ENCODE measurements at places on chromosomes 3 and 15. TPM values are rescaled to one million over a fixed set of nuclear protein-coding genes. Genes with fewer than 3 reads are reported as not detected.

GRCh38 chr3:152879130-152879789 lies 44.3 kb downstream of the P2RY1 start:
- no peak for DNase-seq

DNA sequence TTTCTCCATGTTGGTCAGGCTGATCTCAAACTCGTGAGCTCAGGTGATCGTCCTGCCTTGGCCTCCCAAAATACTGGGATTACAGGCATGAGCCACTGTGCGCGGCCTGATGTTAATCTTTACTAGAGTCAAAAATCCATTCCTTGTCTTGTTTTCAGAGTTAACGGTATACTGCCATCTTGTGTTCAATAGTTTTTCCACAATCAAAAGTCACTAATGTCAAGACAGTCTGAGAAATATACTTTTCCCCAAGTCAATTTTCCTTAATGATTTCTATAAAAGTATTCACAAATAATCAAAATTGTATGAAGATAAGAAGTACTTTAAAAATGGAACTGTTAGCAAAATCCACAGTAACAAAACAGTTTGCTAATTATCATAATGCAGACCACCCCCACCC lies 8.5 kb downstream of the CRBN start:
- DNase-seq, result no peak

DNA sequence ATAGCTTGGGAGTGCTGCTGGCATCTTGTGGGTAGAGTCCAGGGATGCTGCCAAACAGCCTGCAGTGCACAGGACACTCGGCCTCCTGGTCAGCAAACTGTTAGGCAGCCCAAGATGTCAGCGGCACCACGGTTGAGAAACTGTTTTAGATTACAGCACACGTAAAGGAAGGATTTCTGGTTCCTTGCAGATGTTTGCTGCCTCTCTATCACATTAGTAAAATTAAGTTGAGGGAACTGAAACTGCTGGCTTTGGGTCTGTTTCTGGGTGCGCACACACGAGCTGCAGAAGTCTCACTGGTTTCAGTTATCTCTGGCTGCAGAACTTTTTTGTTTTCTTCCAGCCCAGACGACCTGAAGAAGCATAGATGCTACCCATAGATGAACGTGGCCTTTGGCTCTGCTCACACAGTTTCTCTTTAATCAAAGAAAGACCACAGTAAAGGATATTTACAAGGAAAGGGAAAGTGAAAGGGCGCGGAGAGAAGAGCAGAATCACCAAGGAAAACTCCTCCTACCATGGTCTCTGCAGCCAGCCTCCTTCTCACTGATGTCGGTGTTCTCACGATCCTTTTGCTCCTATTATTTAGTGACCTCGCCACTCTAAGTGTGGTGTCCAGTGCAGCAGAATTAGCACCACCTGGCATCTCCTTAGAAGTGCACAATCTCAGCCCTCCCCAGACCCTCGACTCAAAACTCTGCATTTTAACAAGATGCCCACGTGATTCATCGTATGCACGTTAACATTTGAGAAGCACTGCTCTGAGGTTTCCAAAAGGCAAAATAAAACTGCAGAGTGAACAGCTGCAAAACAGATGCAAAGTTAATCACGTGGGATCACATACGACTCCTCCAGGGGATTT lies 50.6 kb upstream of the AKAP13 start:
- no peak for DNase-seq

- no peak for DNase-seq
Observed at GRCh38 chr3:194205675-194206133, 69.8 kb downstream of the HES1 start.

DNA sequence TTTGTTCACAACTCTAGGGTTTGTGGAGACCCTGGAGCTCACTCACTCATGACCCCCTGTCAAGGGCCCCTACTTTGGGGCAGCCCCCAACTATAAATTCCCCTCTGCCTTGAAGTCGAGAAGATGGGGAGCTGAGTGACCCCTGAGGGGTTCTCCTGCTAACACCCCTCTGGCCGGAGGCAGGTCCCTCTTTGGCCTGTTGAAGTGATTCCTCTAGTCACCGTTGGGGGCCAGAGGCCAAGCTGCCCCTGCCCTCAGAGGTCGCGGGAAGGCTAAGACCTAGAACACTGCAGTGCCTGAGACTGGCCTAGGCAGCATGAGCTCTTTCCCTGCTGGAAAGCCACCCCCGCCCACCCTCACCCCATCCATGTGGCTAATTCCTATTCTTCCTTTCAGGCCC lies 15.4 kb upstream of the SKOR1 start:
- DNase-seq, result no peak

DNA sequence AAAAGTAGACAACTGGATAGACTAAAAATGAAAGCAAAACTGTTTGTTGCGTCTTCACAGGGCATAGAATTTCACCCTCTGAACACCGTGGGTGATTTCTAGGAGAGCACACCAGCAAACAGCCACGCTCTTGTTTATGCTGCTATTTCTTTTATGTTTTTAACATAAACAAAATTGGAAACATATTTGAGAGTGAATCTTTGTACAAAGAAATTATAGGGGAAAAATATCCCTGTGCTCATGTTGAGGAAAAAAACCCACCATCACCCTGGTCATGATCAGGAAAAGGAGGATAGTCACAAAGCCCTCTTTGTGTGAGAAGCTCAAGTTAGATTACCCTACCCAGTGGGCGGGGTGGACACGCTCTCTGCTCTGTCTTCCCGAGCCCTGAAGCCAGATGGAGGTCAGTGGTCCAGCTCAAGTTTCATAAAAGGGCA lies 313.3 kb downstream of the SATB1 start:
- no peak for DNase-seq

GRCh38 chr15:86620157-86620556 lies 540.5 kb downstream of the AGBL1 start:
- no peak for DNase-seq

DNA sequence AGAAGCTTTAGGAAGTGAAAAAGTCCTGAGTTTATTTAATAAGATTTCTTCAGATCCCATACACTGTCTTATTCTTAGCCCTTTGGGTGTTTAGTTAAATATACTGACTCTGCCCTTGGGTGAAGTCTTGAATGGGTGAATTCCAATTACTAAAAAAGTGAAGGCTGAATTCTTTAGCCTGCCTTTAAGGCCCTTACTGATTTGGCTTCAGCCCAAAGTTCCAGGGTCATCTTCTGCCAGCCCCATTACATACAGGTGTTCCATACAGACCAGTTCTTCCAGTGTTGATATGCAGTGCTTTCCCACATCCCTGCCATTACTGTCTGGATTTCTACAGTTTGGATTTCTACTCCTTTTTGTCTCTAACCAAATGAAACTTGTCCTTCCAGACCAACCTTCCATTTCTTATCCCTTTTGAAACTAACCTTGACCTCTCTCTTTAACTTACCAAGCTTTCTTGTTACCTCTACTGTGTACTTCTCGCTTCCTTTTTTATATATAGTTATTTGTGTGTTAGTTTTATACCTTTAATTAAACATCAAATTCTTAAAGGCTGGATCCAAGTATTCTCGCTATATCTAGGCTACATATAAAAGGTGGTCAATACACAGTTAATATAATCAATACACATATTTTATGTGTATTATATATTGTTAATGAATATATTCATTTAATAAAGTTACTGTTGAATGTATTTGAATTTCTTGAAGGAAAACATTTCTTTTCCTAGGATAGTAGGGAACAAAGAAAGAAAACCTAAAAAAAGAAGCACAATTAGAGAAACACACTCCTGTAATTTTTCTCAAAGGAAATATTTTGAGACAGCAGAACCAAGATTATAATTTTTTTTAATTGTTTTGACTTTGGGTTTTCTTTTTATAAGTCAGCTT lies 15.0 kb downstream of the MBNL1 start:
- no peak for DNase-seq

DNA sequence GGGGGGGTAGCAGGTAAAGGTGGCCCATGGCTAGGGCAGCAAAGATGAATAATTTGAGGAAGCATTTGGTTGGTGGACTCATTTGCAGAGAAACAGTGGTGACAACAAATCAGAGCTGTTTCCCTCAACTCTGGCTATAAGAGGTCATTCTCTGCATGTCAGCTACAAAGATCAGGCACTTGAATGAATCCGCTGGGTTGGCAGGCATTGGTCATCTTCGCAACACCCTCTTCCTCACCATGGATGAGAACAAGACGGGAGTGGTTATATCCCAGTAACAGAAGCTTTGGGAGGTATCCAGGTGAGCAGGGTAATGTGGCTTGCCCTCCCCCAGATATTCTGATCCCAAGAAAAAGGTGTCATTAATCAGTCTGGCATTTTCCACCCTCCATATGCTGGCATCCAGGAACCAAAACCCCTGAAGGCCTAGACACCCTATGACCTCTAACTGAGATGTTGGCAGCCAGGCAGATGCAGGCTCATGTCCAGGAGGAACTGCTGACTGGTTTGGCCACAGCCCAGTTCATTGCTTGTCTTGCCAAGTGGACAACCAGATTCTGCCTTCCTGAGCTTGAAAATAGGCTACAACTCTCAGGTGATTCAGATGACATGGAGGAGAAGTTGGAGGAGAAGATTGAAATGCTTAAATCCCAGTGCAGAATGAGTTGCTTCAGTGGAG lies 108.9 kb upstream of the TRIM42 start:
- no peak for DNase-seq

DNA sequence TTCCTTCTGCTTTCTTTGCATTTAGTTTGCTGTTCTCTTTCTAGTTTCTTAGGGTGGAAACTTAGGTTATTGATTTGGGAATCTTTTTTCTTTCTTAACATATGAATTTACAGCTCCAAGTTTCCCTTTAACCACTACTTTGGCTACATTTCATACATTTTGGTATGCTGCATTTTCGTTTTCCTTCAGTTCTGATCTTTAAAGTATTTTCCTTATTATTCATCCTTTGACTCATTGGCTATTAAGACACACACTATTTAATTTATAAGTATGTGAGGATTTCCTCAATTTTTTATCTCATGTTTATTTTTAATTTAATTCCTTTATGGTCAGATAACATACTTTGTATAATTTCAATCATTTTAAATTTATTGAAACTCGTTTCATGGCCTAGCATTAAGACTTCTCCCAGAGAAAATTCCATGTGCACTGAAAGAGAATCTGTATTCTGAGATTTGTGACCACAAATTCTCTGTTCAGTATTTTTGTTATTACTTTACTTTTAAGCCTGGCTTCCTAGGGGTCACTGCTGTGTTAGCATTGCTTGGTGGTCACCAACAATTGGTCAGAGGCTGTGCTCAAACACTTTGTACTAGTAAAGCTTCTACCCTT lies 87.7 kb downstream of the CFAP20DC start:
- DNase-seq, result no peak

DNA sequence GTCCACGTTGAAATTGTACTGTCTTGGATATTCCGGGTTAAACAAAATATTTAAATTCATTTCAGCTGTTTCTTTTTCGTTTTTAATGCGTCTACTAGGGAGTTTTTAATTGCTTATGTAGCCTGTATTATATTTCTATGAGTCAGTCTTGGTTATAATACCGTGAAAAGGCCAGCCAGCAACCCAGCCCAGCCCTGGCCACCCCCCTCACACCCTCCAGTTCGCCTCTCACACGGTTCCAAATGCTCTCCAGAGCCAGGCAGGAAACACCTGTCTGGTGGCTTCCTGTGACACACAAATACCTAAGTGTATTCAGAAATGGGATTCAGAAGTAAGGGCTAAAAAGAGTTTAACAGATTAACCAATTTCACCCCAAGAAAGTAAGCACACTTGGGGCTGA lies 4.4 kb downstream of the SH3BP5 start:
- no peak for DNase-seq

DNA sequence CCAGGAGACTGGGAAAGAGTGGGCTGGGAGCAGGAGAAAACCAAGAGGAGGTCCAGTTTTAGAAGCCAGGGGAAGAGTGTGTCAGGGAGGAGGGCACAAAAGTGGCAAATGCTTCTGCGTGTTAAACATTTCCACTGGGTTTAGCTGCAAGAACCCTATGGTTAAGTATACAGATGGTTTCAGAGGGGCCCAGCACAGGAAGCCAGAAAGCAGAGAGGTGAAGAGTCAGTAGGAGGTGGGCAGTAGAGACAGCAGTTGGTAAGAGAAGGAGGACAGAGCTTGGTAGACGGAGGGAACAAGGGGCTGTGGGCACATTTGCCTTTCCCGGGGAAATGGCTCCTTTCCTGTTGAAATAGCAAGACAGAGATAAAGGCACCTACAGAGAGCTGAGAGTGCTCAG lies 133.8 kb downstream of the EPHB1 start:
- no peak for DNase-seq

The CSPG5 gene
- total RNA-seq, result 5.4 TPM

The EPB42 gene
- total RNA-seq, result not detected

The TPRG1 gene
- total RNA-seq, result 22.3 TPM

The SCAANT1 gene
- not detected for total RNA-seq

The TNFSF10 gene
- 140 TPM for total RNA-seq

The CTXND1 gene
- total RNA-seq, result 1.9 TPM

The SPINK8 gene
- not detected for total RNA-seq
